Activated T-helper 9 cell treated with anti-CD3 and anti-CD28 coated beads, Interleukin-2, amount 50 U/mL, for 16 hours (primary cell): ENCODE measurements at places on chromosomes 11 and 22.

- no peak for DNase-seq
Measured at GRCh38 chr11:75423721-75424120, 9.3 kb downstream of the KLHL35 start.

GRCh38 chr11:61656347-61657077 is 23.7 kb upstream of the DAGLA start:
- no peak for DNase-seq

GRCh38 chr11:75028724-75029123 is 40.0 kb downstream of the NEU3 start:
- no peak for DNase-seq

GRCh38 chr11:2462986-2463765 is 18.4 kb downstream of the KCNQ1 start:
- DNase-seq, result no peak
